ENCODE measurements at places on chromosomes 1 and 21.

- DNase-seq, result no peak
Observed at GRCh38 chr1:154019940-154020339, 29.4 kb downstream of the RPS27 start.

GRCh38 chr1:67749844-67750690 is 65.1 kb downstream of the GADD45A start:
- DNase-seq, result peak; percentile 86

DNA sequence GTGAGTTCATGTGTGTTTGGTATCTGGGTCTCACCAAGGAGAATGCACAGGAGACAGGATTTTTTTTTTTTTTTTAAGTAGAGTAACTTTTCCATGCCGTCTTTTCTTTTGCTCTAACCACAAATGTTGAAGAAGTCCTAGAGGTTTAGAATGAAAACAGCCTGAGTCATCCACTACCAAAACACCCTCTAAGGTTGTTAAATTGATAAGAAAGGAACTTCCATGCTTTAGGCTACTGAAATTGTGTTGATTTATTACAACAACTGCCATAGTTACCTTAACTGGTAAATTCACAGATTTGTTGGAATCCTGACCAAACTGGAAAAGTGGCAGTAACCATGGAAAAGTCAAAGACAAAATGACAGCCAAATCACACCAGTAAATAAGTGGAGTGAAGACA is 375.6 kb downstream of the AMY1C start:
- no peak for DNase-seq

DNA sequence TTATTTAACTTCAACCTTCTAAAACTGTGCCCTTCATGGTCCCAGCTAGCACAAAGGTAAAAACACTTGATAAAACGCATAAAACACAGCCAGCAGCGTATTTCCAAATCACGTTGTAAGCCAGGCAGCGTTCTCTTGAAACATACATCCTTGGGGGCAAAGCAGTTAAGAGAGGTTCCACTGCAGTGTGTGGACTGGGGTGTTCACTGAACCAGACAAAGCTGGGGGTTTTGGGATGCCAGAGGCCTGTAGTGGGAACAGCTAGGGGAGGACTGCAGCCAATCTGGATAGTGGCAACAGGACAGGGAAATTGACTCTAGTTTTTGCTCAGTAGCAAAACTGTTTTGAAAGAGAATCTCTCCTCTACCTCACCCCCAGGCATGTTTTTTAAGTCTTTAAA is 21.5 kb upstream of the ATP5PO start:
- DNase-seq, result no peak

GRCh38 chr1:165933446-165934170 is 106.2 kb downstream of the UCK2 start:
- DNase-seq, result no peak

GRCh38 chr1:168608796-168609715 is 32.7 kb downstream of the XCL1 start:
- no peak for DNase-seq

- no peak for DNase-seq
Observed at GRCh38 chr1:63921359-63921758, 147.5 kb downstream of the ROR1 start.

GRCh38 chr1:999725-1000356 is at the start of gene HES4:
TSS of gene HES4 (minus strand) at chr1:1000097. CDS start at chr1:999973, 124 bp downstream.
- peak; percentile 93 for DNase-seq

DNA sequence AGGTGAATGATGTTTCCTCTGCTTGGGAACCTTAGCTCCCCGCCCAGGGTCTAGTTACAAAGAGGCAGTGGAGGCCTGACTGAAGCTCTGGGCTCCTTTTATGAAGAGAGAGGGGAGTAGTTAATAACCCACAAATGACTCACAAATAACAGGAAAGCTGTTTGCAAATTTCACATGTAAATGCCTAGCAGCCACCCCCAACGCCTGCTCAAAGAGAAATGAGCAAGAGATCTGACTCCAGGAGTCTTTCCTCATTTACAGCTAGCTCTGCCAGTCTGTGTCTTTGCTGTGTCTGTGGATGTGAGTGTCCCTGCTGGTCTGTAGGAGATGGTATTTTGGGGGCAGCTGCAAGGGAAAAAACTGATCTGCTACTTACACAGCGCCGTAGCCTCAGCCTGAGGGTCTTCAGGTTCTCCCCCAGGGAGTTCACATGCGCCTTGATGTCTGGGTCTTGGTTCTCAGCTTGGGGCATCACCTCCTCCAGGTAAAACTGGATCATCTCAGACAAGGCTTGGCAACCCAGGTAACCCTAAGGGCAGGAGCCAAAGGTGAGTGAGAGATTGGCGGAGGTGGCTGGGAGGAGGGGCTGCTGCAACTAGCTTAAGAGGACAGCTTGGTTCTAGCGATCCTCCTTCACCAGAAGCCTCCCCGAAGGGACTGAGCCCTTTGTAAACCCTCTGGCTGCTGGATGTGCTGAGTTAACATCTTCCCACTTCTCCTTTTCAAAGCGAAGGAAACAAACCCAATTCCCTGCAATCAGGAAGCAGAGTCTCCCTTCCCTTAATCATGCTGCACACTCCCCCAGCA is at the start of gene IL19:
Gene IL19 (plus strand): TSS at position 243 of the 807 bp plus-strand sequence. CDS start 65,890 bp downstream, outside the sequence.
- no peak for DNase-seq

GRCh38 chr1:157399343-157399983 is 152.9 kb downstream of the FCRL5 start:
- DNase-seq, result no peak

- DNase-seq, result no peak
Observed at GRCh38 chr1:58290685-58291372, 255.7 kb downstream of the OMA1 start.

- DNase-seq, result no peak
Observed at GRCh38 chr1:91308544-91308943, 96.1 kb downstream of the HFM1 start.

- no peak for DNase-seq
Observed at GRCh38 chr1:48943826-48944225, 167.1 kb upstream of the BEND5 start.

DNA sequence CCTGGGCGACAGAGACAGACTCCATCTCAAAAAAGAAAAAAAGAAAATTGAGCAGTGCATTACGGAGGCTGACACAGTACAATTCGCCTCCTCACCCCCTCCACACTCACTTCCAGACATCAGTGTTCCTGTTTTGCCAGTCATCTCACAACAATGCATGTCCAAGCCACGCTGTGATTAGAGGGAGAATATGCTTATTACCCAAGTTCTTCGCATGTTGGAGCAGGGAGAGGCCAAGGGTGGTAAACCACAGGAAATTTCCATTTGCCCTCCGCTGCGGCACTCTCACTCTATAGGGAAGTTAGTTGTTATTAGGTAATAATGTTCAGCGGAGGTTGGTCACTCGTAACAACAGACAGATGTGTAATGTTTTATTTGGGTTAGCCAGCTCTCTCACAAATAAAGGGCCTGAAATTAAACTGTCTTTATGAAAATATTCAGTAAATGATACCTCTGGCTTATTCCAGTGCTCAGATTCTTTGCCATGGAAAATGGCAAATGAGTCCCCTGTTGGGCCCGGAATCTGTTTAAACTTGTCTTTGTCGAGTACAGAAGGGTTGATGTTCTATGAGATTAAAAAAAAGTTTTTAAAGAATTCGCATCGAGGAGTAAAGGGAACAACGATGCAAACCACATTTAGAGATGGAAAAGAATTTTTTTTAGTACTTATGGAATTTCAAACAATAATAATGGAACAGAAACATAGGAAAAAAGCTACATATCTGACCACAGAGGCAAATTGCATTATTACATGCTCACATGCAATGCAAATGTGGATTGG is 33.1 kb downstream of the KCNJ15 start:
- peak; percentile 93 for DNase-seq

DNA sequence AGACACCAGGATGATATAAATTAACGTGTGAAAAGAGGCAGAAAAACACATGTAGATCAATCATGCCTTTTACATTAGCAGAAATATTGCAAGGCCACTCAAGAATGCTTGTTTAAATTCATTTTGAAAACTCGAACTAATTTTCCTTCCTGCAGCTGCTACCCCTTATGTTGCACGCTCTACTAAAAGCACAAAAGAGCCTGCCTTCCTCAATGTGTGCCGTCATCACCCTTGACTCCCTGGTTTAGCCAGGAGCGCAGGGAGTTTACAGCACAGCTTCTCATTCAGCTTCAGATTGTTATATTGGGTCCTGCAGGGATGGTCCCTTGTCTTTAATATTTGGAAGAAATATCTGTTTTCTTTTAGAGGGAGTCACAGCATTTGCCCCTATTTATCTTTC is 10.1 kb upstream of the ST6GALNAC5 start:
- no peak for DNase-seq

GRCh38 chr1:231628207-231628876 is 1.8 kb downstream of the DISC1 start:
- DNase-seq, result no peak

DNA sequence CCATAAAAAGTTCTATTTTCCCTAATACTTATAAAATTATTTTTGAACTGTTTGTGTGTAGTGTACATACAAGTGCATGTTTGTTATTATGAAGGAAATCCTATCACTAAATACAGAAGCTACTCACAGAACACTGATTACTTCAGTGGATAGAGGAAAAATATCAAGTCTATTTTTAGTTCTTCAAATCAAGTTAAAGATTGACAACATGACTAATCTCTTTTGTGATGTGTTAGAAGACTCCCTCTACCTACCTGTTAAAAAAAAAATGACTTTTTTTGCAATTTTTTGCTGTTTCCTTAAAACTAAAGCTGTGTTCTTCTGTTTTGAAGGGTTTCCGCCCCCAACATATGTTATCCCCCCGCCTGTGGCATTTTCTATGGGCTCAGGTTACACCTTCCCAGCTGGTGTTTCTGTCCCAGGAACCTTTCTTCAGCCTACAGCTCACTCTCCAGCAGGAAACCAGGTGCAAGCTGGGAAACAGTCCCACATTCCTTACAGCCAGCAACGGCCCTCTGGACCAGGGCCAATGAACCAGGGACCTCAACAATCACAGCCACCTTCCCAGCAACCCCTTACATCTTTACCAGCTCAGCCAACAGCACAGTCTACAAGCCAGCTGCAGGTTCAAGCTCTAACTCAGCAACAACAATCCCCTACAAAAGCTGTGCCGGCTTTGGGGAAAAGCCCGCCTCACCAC is 45.5 kb downstream of the NCF2 start:
- no peak for DNase-seq

- no peak for DNase-seq
Observed at GRCh38 chr1:192916021-192916420, 107.2 kb downstream of the RGS2 start.

DNA sequence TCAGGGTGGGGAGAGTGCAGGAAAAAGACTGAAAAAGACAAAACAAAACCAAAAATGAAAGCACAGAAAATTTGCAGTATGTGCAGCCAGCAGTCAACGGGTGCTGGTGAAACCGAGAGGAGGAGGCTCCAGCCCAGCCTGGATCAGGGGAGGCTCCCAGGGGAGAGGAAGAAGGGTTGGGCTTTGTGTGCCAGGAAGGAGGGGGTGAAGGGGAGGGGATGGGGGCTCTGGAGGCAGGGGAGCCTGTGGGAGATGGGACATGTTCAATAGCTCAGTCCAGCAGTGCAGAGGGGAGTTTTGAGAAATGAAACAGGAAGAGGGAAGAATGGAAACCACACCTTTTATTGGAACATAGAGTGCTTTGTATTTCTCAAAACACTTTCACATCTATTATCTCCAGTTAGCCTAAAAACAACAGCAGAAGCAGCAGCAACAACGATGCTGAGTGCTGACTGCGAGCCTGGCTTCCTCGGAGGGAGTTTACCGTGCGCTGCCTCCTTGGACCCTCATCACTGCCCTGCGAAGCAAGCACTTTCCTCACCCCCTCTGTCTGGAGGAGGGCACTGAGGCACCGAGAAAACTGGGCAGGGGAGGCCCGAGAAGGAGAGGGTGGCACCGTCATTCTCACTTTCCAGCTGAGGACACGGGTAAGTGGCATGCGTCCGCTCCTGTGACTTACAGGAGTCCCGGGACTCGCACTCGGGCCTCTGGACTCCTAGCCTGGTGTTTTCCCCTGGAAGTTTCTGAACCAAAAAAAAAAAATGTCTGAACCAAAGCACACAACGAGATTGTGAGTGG is 62.9 kb downstream of the MDM4 start:
- no peak for DNase-seq

GRCh38 chr1:7105269-7105668 is 320.0 kb downstream of the CAMTA1 start:
- no peak for DNase-seq

DNA sequence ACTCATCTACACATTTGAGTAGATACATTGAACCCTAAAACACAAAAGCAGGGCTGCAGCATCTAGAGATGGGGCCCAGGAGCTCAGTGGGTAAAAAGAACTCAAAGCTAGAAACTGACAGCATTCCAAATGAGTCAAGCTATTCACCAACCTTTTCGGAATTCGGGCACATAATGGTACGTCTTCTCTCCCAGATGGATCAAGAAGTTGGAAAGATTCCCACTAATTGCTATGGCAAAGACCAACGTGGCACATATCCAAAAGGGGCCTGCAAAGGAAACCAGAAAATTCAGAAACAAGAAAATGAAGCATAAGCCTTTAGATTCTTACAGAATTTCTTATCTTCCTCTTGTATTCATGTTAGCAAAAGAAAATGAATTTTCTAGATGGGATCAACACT is 18.4 kb downstream of the YIPF1 start:
- DNase-seq, result no peak

GRCh38 chr21:31538816-31539215 is 120.7 kb upstream of the SOD1 start:
- DNase-seq, result no peak

DNA sequence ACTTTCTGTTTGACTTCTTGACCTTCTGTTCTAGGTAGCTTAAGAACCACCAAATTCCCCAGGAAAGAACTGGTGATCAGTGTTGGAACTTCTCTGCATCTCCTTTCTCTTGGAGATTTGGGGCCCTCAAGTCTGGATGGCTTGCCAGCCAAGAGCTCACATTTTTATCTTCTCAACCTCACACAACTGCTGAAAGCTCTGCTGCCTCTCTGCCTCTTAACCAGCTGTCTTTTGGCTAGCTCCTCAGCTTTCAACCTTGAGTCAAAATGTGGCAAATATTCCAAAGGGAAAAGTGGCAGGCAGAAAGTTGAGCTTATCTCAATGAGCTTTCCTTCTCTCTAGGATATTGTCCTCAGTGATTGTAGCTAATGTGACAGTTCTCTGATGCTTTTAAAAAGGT is 89.2 kb upstream of the CCDC190 start:
- DNase-seq, result no peak

DNA sequence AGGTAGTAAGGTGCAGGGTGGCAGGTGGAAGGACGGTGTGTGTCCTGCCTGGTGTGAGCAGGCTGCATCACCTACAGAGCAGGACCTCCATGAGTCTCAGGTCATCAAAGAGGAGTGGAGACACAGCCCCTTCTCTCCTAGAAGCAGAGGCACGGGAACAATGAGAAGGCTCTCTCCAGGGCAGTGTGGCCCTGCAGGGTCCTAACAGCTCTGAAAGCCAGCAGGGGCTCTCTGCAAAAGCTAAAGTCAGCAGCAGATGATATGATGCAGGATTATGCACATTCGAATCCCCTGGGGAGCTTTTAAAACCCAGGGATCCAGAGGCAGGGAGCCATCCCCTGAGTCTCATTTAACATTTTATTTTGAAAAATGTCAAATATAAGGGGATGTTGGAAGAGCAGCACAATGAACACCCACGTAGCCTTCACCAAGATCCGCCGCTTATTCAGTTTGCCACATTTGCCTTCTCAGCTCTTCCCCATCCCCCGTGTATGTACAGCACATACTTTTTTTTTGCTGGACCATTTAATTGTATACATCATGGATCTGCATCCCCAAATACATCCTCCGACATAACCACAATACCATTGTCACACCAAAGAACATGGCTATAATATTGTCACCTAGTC is 88.1 kb downstream of the CNIH3 start:
- no peak for DNase-seq

All from RWPE2 (cell line).